ENCODE measurements at places on chromosomes 7 and 10. TPM values are rescaled to one million over a fixed set of nuclear protein-coding genes. Genes with fewer than 3 reads are reported as not detected.
A peak's percentile ranks its signal among the peaks of the same experiment; 100 is the strongest.

- no peaks in the 10 kb centered on the region for H3K27me3 ChIP-seq
- H3K4me3 ChIP-seq, result no peak overlapping the region
- H3K4me1 ChIP-seq, result peaks cover 13% of the 10 kb centered on the region
- H3K36me3 ChIP-seq, result peaks cover 98% of the 10 kb centered on the region
- no peak for DNase-seq
Observed at GRCh38 chr10:1011696-1012095, 14.0 kb downstream of the IDI2 start.

DNA sequence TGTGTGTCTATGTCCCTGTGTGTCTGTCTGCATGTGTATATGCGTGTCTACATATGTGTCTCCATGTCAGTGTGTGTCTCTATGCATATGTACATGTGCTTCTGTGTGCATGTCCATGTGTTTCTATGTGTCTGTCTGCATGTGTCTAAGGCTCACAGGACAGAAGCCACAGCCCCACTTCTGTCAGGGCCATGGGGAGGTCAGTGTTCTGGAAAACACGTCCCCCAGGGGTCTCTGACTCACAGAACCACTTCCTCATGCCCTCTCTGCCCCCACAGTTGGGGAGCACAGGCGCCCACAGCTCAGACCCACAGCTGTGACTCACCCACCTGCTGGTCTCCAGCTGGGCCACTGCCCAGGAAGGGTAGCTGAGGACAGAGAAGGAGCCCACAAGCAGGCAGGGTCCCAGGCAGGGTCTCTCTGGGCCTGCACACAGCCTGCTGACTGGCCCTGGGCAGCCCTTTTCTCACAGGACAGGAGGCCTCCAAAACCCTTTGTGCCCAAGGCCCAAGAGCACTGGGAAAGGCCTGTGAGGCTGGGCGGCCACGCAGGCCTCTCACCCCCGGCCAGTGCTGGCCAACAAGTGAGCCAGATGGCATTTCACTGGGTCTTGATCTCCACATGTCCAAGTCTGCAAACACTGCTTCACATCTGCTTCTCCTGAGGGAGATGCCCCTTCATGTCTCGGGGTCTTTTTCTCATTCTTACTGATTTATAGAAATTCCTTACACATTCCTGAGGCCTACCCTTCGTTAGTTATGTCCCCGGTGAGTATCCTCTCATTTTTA lies 102.9 kb upstream of the FAM20C start:
- H3K27me3 ChIP-seq, result peaks cover 84% of the 10 kb centered on the region
- H3K27ac ChIP-seq, result no peak overlapping the region
- DNase-seq, result no peak
- H3K4me1 ChIP-seq, result no peaks in the 10 kb centered on the region
- H3K36me3 ChIP-seq, result no peaks in the 10 kb centered on the region
- H3K4me3 ChIP-seq, result no peak overlapping the region

- H3K36me3 ChIP-seq, result no peaks in the 10 kb centered on the region
- peaks cover 9% of the 10 kb centered on the region for H3K27me3 ChIP-seq
- no peak overlapping the region for H3K27ac ChIP-seq
- DNase-seq, result no peak
- H3K4me1 ChIP-seq, result no peaks in the 10 kb centered on the region
Observed at GRCh38 chr10:78069151-78069550, 35.5 kb downstream of the RPS24 start.

The KAT6B gene
- 9.0 TPM for total RNA-seq

GRCh38 chr10:77357185-77357584 lies 280.4 kb downstream of the KCNMA1 start:
- no peak overlapping the region for H3K27ac ChIP-seq
- H3K36me3 ChIP-seq, result no peaks in the 10 kb centered on the region
- H3K27me3 ChIP-seq, result peaks cover 23% of the 10 kb centered on the region

DNA sequence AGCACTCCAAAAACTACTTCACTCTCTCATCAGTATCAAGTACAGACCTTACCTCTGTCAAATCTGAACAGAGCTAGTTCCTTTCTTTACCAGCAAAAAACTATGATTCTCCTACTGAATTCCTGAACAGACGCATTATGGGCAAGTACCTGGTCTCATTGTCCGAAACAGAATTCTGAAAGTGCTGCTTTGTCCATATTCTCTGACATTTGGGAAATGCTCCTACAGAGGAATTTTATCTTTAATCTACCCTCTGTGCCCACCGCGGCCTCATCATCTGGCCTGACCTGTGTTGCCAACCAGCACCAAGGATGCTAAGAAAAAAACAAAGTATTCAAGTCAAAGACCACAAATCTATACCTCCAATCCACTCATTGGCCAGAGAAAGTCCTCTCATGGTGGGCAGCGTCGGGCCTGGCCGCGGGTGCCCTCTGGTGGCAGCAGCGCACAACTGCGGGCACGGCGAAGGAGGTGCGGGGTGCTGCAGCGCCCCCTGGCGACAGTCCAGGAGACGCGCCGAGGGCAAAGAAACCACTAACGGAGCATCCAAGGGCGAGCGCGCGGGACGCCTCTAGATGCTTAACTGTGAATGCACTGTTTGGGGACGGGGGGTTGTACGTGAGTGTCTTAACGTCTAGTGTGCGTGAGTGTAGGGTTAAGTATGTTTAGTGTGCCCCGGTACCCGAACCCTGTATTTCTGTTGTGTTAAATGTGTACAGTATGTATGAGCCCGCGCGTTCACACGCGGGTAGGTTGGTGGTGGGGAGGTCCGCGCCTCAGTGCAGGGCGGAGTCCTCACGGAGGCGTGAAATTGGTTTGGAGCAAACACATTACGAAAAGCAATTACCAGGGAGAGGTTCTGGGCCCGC lies 5.0 kb upstream of the GBX1 start:
- H3K36me3 ChIP-seq, result no peaks in the 10 kb centered on the region
- peak; percentile 90 for DNase-seq
- peaks cover 21% of the 10 kb centered on the region for H3K27me3 ChIP-seq

- H3K4me3 ChIP-seq, result no peak overlapping the region
- peaks cover 2% of the 10 kb centered on the region for H3K4me1 ChIP-seq
- H3K36me3 ChIP-seq, result no peaks in the 10 kb centered on the region
- no peak for DNase-seq
Observed at GRCh38 chr7:18312482-18312881, 183.1 kb upstream of the HDAC9 start.

DNA sequence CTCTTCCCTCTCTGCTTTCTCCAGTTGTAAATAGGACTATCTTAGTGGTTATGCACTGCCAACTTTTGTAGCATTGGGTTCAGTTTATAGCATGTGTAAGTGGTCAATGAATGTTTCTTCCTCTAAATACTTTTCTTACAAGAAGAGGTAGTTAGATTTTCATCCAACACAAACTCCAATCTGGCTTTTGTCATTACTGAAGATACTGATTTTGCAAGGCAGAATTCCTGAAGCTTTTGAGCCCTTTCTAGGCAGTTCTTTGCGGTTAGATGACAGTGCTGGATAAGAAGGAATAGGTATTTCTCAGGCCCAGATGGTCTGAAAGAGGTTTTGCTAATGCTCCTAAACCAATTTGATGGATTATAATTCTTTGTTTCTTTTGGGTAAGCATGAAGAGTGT lies 60.5 kb downstream of the BICC1 start:
- no peaks in the 10 kb centered on the region for H3K4me1 ChIP-seq
- H3K27me3 ChIP-seq, result no peaks in the 10 kb centered on the region
- no peak overlapping the region for H3K4me3 ChIP-seq
- no peaks in the 10 kb centered on the region for H3K36me3 ChIP-seq
- DNase-seq, result no peak

The ZNF25 gene
- total RNA-seq, result 1.6 TPM

The OR2A42 gene
- not detected for total RNA-seq

DNA sequence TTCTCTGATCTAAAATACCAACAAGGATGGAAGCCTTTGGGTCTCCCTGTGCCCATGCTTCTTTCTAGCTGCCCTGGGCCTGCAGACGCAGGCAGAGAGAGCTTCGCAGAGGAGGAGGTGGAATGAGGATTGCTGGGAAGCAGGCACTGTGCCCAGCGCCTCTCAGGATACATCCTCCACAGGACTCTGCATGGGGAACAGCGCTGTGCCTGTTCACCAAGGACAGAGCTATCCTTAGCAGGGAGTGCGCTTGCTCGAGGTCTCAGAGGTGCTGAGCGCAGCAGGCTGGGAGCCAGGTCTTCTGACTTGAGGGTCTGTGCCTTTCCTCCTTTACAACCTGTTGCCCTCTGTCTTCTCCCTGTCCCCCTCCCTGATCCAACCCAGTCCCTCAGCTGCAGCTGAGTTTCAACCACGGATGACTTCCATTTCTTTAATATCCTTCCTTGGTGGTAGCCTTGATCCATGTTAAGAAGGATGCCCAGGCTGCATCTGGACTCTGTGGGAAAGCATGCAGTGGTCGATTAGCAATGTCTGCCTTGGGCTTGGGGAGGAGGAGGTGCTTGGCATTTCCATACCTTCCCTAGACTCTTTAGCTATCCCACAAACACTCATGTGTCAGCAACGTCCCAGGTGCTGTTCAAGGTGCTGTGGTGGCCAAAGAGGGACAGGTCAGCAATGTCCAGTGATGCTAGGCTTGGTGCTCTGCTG lies 219.6 kb upstream of the GPR26 start:
- H3K4me3 ChIP-seq, result no peak overlapping the region
- no peaks in the 10 kb centered on the region for H3K4me1 ChIP-seq
- DNase-seq, result no peak
- peaks cover 6% of the 10 kb centered on the region for H3K27me3 ChIP-seq
- H3K36me3 ChIP-seq, result no peaks in the 10 kb centered on the region
- H3K27ac ChIP-seq, result no peak overlapping the region

- H3K27ac ChIP-seq, result no peak overlapping the region
- no peak overlapping the region for H3K4me3 ChIP-seq
- DNase-seq, result no peak
- no peaks in the 10 kb centered on the region for H3K36me3 ChIP-seq
- no peaks in the 10 kb centered on the region for H3K4me1 ChIP-seq
Observed at GRCh38 chr7:48052748-48053147, 17.4 kb downstream of the C7orf57 start.

GRCh38 chr7:74452748-74453321 lies 871 bp upstream of the GTF2IRD1 start:
- H3K36me3 ChIP-seq, result peaks cover 3% of the 10 kb centered on the region
- H3K4me1 ChIP-seq, result peaks cover 42% of the 10 kb centered on the region
- peak; percentile 40 for DNase-seq

All from K562 (cell line).